AML-193 (cell line): ENCODE measurements at places on chromosomes 7 and 10.

DNA sequence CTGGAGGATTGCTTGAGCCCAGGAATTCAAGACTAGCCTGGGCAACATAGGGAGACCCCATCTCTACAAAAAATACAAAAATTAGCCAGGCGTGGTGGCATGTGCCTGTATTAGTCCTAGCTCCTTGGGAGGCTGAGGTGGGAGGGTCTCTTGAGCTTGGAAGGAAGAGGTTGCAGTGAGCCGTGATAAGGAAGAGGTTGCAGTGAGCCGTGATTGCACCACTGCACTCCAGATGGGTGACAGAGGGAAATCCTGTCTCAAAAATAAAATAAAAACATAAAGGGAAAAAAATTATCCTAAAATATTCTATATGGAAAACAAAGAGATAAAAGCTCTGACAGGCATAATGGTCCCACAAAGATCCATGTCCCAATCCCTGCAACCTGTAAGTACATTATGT is 87.9 kb upstream of the KAT6B start:
- DNase-seq, result peak; percentile 33

DNA sequence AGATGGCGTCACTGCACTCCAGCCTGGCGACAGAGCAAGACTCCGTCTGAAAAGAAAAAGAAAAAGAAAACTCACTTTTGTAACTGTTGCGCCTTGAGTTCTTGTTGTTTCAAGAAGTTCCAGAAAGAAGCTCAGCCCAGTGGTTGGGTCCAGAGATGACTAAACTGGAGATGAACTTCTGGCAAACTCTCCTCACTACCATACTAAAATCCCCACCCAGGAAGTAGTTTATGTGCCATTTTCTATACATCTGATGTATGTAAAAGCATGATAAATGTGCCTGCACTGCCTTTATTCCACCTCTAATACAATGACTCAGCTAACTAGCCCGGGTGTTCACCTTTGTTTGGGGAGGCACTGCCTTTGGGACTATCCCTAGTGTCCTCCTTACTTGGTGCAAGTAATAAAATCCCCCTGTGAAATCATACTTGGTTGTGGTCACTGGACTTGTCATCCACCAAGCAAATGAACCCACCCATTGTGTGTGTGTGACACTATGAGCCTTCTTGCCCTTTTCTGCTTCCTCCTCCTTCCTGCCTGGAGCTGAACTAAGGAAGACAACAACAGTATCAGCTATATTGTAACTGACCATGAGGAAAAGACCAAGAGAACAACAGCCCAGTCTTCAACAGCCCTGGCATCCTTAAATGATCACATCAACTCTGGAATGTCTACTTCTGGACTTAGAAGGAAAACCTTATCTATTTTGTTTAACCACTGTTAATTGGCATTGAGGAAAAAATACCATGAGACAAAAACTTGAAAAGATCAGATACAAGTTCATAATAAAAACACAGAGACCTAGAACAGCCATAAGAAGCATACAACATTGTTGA is 33.6 kb downstream of the JMJD1C start:
- DNase-seq, result no peak

DNA sequence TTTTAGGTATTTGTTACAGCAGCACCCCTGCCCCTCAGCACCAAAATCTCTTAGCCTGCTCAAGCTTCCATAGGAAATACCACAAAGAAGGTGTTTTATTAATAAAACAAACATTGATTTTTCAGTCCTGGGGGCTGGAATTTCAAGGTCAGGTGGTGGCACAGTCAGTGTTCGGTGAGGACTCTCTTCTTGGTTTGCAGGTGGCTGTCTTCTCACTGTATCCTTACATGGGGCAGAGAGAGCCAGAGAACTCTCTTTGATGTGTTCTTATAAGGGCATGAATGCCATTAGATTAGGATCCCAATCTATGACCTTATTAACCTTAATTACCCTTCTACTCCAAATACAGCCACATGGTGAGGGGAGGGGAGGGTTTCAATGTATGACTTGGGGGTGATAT is 112.3 kb upstream of the PFKP start:
- no peak for DNase-seq

GRCh38 chr10:119518176-119518575 is 24.3 kb downstream of the RGS10 start:
- no peak for DNase-seq

DNA sequence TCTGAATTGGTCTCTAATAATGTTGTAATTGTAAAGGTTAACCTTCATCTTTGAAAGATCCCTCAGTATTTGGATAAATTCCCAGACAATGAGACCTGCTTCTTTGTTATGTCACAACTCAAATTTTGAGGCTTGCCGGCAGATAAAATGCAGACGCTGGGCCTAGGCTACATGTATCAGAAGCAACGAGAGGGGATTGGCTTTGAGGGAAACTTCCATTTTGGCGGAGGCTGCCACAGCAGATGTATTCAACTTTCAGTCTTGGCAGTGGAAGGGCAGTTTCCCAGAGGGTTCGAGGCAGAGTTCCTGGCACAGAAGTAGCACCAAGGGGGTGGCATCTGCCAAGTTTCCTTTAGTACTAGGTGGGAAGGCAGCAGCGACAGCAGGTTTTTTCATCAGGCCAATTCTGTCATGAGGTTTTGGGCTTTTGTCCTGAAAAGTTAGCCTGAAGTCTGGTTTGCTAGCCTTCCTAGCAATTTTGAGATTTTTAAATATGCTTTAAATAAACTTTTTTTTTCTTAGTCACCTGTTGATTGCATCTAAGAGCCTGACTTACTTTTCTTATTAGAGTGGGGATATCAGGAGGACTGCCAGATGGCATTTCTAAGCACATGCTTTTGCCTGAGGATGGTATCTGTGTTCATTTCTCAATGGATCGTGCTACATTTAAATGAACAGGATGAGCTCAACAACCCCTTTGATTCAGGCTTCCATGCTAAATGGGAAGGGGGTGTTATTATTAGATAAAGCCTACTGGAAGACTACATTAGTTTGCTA is 89.5 kb upstream of the FAM3C start:
- no peak for DNase-seq

GRCh38 chr7:120583899-120584586 is 273.9 kb downstream of the TSPAN12 start:
- DNase-seq, result no peak

DNA sequence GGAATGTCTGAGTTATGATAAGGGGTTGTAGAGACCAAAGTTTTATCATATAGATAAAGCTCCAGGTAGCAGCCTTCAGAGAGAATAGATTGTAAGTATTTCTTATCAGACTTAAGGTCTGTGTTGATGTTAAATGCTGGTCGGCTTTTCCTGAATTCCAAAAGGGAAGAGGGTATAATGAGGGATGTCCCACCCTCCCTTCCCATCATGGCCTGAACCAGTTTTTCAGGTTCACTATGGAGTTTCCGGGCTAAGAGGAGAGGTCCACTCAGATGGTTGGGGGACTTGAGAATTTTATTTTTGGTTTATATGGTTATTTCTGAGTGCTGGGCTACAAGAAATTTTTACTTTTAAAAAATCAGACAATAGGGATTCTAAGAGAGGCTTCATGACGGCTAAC is 45.2 kb downstream of the HERPUD2 start:
- DNase-seq, result no peak

DNA sequence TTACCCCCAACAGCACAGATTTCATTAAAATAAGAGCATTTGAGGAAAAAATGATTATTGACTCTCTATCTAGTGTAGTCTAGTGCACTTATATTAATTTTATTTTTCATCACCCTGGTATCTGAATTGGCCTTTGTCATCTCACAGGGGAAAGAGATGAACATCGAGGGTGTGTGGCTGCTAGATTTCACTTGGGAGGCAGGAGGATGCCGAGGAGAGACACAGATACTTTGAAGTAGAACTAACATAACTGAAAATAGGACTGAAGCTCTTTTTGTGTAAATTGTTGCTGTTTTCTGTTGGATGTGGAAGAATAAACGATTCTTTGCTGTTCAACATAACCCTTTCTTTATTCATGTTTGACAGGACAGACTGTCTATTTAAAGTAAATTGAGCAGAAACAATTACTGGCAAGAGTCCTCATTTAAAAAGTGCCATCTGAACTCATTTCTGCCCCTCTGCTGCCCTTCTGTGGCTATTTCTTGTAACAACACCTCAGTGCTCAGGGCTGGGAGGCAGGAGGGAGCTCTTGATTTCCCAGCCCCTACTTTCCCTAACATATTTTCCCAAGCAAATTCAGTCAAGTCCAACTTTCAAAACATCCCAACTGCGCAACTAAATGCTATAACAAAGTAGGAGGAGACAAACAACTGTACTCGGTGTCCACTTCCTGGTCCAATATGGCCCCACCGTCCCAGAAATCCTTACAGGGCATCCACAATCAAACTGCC is 15.6 kb downstream of the LYZL1 start:
- peak; percentile 3 for DNase-seq

GRCh38 chr10:110817614-110818013 is 54.1 kb upstream of the PDCD4 start:
- DNase-seq, result no peak

GRCh38 chr10:112884179-112884504 is 65.9 kb upstream of the TCF7L2 start:
- DNase-seq, result no peak

DNA sequence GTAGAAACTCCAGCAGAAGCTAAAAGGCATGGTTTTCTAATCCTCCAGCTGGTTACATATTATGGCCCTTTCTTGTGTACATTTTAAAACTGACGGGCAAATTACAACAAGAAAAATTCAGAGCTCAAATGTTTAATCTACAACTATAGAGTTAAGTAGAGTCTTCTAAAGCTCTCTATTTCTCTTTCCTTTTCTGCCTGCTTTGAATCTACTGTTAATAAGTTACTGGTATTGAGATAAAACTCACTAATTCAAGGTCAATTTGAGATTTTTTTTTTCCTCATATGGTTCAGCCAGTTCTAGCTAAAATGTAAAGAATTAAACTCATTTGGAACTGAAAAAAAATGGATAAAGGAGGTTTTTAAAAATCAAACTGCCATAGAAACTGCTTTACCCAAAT is 1.6 kb upstream of the PRSS37 start:
- no peak for DNase-seq

- no peak for DNase-seq
Measured at GRCh38 chr10:97874332-97874731, 24.7 kb downstream of the GOLGA7B start.

- DNase-seq, result no peak
Measured at GRCh38 chr10:11430421-11431215, 180.8 kb downstream of the USP6NL start.

- DNase-seq, result no peak
Measured at GRCh38 chr10:132835848-132836233, 49.9 kb upstream of the NKX6-2 start.

DNA sequence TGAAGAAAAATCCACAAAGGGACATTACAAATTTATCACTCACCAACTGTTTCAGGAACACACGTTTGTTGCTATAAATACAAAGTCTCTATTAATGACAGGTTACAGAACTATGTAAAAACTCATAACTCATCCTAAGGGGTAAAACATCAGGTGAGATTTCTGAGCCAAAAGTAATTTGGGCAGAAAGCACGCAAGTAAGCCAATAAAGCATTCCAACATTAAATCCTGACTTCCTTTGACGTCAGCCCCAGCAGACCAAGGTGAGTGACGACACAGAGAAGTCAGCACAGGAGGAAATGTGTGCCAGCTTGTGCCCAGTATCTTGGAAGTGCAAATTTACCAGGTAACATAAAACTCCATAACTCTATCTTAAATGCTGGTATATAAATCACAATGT is 45.7 kb downstream of the IMMP2L start:
- DNase-seq, result no peak

DNA sequence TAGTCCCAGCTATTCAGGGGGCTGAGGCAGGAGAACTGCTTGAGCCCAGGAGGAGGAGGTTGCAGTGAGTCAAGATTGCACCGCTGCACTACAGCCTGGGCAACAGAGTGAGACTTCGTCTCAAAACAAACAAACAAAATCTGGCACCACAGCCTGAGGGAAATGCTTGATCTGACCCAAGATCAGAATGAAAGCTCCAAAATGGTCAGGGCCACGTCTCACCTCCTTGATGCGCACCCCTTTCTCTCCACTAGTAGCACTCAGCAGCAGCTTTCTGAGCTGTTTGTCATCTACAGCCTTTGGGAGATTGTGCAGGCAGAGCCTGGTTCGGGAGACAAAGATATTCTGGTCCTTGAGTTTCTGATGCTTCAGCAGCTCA is 22.7 kb downstream of the RBM28 start:
- DNase-seq, result no peak

DNA sequence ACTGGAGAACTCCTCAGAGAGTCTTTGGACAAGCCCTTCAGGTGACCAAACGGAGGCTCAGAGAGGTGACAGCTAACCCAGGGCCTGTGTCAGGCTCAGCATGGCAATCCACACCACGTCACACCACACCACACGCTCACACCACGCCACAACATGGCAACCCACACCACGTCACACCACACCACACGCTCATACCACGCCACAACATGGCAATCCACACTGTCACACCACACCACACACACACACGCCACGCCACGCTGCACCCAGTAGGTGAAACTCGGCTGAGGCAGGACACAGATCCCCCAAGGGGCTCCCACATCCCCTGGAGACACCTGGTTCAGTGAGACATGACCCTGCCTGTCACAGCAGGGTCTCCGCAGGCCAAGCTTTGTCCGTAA is 107.3 kb downstream of the PDGFA start:
- no peak for DNase-seq

DNA sequence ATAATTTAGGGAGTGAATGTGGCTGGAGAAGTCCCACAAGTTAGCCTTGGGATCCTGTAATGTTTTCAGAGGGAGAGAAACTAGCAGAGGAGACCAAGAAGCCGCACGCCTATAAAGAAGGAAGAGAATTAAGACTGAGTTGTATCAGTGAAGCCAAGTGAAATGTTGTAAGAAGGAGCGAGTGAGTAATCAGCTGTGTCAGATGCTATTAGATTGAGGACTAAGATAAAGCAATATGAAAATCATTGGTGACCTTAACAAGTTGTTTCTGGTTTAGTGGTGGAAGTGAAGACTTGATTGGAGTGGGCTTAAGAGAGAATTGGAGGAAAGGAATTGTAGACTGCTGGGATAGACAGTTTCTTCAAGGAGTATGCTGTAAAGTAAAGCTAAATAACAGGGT is 8.8 kb downstream of the CCSER2 start:
- DNase-seq, result peak; percentile 11

DNA sequence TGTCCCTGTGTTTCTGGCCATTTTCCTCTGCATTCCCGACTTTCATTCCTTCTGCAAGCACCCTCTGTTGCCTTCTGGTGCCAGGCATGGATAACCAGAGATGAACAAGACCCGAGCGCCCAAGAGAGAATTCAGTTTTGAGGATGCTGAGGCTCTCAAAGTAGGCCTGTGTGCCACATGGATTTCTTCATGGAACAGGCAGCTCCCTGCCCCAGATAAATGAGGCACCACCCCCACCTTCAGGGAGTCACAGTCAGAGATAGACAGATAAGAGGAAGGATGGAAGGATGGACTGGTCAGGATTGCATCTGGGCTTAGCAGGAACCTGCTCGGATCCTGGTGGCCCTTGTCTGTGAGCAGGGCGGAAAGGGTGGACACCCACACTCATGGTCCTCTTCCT is 49.4 kb downstream of the ADCYAP1R1 start:
- DNase-seq, result no peak
